NCI-H1105 (cell line): ENCODE measurements at places on chromosomes 1 and 21.

GRCh38 chr1:169892927-169893644, 610 bp downstream of the SCYL3 start:
- peak; percentile 17 for DNase-seq

DNA sequence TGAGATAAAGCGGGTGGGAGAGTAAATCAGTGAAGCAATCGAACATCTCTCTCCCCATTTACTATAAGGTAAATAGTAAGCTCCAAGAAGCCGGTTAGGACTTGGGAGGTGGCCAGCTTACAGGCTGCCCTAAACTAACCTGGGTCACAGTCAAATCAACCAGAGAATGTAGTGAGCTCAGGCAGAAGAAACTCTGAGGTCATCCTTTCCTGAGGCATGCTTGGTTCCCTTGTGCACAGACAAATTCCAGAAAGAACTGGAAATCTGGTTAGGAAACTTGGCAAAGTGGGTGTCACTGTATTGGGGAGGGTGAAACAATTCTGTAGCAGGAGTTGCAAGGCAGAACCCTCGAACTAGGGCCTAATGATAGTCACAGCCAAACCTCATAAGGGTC, 72.5 kb downstream of the NTMT2 start:
- no peak for DNase-seq

DNA sequence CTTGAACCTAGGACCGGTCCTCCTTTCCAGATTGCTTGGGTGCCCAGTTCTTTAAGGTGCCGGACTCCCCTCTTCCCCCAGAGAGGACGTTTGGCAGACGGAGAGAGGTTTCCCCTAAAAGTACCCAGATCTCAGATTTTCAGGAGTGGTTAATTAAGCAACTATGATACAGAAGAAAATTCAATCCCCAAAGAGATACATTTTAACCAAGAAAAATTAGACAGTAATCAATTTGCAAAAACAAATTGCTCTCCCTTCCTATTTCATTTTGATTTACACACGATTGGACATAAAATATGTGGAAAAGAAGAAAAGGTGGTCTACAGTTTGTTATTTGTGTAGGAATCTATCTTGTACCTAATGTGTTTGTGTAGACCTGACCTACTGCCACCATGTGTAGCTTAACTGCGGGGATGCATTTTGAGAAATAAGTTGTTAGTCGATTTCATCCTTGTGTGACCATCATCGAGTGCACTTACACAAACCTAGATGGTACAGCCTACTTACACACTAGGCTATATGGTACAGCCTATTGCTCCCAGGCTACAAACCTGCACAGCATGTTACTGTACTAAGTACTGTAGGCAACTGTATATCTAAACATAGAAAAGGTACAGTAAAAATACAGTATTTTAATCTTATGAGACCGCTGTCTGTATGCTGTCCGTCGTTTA, 755 bp downstream of the RPAP2 start:
- DNase-seq = no peak

- DNase-seq = no peak
Observed at GRCh38 chr1:3529099-3529729, 74.7 kb downstream of the ARHGEF16 start.

- no peak for DNase-seq
Observed at GRCh38 chr1:217837691-217838090, 206.5 kb downstream of the SPATA17 start.

- DNase-seq = no peak
Observed at GRCh38 chr1:173405281-173405680, 71.9 kb upstream of the PRDX6 start.

DNA sequence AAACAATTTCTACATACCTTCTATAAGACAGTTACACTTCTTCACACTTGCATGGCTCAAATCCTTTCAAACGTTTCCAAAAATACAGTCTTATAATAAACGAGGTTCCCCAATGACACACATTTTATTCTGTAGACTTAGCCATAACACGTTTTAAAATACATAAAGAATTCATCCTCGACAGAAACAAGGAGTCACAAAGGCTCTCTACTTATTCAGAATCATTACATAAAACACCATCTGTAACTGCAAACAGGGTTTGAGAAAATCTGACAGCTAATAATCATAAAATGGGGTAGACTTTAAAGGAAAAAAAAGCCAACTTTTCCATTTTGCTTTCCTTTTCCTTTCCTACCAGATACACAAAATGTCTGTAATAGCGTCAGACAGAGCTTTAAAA, 1.8 kb downstream of the PIK3R3 start:
- DNase-seq = no peak

DNA sequence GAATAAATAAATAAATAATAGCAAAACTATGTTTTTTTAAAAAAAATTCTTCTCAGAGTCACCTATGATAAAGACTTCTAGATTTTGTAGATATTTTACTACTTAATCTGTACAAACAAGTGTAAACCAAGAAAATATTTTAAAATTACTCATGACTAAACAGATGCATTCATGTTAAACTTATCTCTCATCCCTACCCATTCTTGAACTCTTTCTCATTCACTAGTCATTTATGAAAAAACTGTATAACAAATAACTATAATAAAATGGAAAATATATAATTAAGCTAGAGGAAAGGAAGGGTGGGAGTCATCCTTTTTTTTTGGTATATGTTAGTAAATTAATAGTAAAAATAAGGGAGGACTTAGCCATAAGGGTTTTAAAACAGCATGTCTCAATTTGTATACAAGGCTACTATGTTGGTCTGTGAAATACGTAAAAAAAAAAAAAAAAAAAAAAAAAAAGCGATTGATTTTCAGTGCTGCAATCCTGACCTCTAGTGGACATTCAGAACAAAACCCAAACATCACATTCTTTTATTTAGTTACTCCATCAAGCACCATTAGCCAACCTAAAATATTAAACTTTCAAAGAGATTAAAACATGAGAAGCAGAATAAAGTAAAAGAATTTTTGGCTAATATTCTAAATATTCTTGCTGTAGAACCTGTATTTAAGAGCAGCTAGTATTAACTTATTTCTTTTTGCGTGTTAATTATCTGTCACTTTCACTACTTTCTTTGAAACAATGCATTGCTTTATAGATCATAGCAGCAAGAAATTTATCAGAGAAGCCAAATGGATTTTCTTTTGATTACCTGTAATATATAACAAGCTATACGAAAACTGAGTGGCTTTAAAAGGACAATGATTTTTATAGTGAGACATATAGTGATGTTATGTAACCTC, 255.8 kb upstream of the CACYBP start:
- peak; percentile 45 for DNase-seq

- peak; percentile 4 for DNase-seq
Observed at GRCh38 chr1:49854741-49855140, 169.0 kb downstream of the AGBL4 start.

DNA sequence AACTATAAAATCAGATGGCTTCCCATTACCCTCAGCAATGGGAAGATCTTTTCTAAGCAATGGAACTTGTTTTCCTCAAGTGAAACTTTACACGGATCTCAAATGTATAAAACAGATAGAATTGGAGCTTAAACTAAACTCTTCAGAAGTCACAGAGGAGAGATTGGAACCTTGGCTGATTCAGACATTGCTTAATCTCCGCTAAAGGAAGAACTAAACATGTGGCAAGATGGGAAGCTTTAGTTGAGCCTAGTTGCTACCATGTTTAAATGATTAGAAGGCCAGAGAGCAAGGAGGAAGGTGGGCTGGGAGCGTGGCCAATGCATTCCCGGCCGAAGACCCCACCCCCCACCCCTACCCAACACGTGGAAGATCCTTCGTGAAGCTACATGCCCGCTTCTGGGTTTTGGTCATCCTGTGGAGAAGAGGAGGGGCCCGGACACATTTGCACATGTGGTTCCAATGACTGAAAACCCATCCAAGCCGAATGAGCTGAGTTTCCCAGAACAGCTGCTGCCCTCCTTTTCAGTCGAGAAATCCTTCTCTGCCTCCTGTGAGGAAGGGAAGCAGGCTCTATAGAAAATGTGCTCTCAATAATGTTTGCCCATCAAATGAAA, 164.3 kb downstream of the MIS18A start:
- no peak for DNase-seq

GRCh38 chr1:159884296-159884695, 15.7 kb downstream of the CFAP45 start:
- no peak for DNase-seq

DNA sequence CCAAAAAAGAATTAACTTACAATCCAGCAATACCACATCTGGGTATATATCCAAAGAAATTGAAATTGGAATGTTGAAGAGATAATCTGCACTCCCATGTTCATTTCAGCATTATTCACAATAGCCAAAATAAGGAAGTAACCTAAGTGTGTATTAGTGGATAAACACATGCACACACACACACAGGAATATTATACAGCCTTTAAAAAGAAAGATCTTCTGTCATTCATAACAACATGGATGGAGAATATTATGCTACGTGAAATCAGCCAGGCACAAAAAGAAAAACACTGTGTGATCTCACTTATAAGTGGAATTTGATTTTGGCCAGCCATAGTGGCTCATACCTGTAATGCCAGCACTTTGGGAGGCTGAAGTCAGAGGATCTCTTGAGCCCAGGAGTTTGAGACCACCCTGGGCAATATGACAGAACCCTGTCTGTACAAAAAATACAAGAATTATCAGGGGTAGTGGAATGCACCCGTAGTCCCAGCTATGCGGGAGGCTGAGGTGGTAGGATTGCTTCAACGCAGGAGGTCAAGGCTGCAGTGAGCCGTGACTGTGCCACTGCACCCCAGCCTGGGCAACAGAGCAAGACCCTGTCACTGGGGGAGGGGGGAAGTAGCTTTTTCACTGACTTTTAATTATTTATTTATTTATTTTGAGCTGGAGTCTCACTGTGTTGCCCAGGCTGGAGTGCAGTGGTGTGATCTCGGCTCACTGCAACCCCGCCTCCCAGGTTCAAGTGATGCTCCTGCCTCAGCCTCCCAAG, 9.3 kb upstream of the EIF2B3 start:
- DNase-seq = no peak

GRCh38 chr1:160115545-160116282, at the start of gene ATP1A2:
ATP1A2 (plus strand) TSS chr1:160115759; CDS start chr1:160115862, 103 bp downstream.
- DNase-seq = no peak

- no peak for DNase-seq
Observed at GRCh38 chr21:44973598-44973997, 33.8 kb downstream of the SLX9 start.

GRCh38 chr1:3159996-3160395, 91.0 kb downstream of the PRDM16 start:
- DNase-seq = no peak

DNA sequence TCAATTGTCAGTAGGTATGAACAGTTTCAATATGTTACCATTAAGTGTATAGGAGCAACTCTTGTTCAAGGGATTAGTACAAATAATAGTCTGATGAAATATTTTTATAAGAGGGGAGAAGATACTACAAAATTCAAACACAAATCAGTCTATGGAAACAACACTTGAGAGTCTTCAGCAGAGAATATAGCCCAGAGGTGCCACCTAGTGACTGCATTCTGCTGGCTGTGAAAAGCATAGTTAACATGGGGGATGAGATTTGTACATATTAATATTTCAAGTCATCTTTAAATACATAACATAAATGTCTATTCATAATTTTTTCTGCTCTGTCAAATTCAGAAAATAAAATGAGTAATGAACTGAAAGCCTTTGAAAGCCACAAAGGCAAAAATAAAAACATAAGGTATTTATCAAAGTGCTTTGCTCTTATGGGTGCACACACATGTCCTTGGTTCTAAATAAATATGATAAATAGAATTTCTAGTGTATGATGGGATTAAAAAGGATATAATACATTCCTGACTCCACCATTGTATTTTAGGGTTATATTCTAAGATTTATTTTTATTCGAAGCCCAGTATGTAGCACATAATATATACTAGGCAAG, 440.9 kb upstream of the ZRANB2 start:
- DNase-seq = peak; percentile 46

- DNase-seq = no peak
Observed at GRCh38 chr1:85128316-85128715, 72.5 kb downstream of the SYDE2 start.

GRCh38 chr1:165899461-165899941, 72.1 kb downstream of the UCK2 start:
- no peak for DNase-seq

- DNase-seq = no peak
Observed at GRCh38 chr1:224106568-224107281, 7.2 kb upstream of the FBXO28 start.

GRCh38 chr1:71834601-71835441, 447.5 kb downstream of the NEGR1 start:
- DNase-seq = peak; percentile 8

DNA sequence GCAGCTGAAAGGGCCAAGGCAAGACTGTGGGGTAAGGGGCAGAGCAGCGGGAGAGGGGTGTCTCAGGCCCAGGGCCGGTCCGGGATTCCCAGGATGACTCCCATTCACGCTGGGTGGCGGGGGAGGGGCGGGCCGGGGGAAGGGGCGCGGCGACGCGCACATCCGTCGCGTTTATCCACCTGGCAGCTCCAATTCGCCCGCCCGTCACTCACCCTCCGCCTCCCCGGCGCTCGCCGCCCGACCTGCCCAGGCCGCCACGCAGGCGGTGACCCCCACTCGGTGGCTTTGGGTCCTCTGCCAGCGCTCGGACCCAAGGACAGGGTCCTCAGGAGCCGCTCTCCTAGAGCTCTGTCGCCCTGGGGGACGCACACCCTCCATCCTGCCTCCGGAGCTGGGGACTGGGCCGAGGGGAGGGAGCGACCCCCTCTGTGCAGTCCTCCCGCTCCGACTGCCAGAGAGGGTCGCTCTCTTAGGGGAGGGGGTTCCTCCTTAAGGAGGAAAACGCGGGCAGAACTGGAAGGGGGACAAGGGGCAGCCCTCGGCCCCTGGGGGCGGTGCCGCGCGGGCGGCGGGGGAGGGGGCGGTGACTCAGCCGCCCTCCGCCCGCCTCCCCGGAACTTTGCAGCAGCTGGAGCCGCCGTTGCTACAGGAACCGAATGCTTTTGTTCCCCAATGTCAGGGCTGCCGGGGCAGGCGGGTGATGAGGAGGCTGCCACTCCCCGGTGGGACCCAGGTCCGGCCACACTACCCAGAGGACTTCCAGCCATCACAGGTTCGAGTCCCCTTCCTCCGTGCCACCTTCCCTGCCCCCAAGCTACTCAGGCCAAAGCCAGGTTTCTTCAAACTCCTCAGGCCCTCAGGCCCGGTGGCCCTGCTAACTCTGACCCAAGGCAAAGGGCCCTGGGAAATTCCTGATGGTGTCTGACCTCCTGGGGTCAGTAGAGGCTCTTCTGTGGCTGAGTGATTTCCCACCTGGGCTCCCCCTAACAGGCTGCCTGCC, 3.4 kb downstream of the ADGRB2 start:
- DNase-seq = peak; percentile 63

GRCh38 chr1:43563876-43564539, 33.3 kb downstream of the PTPRF start:
- no peak for DNase-seq

DNA sequence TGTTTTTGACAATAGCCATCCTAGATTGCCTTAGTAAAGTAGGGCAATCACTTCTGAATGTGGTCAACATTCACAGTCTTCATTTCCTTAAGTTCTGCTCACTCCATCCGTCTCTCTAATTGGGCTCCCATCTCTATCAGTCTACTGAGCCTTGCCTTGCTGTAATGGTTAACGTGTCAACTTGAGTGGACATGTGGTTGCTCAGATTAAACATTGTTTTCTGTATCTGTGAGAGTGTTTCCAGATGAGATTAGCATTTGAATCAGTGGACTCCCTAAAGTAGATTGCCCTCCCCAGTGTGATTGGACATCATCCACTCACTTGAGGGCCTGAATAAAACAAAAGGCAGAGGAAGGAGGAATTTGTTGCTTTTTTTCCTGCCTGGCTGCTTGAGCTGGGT, 26.4 kb downstream of the C1orf216 start:
- no peak for DNase-seq

GRCh38 chr1:22442212-22442894, 9.3 kb upstream of the ZBTB40 start:
- no peak for DNase-seq

- no peak for DNase-seq
Observed at GRCh38 chr1:4018466-4019146, 118.5 kb upstream of the C1orf174 start.
